ENCODE measurements at places on chromosomes 3 and 15. TPM values are rescaled to one million over a fixed set of nuclear protein-coding genes. Genes with fewer than 3 reads are reported as not detected.

- H3K36me3 ChIP-seq, result no peaks in the 10 kb centered on the region
- no peaks in the 10 kb centered on the region for H3K27me3 ChIP-seq
- no peak overlapping the region for H3K4me3 ChIP-seq
- no peaks in the 10 kb centered on the region for H3K4me1 ChIP-seq
- no peak for DNase-seq
These were observed 531.4 kb downstream of the ZIC1 start for GRCh38 chr3:147940405-147941193.

DNA sequence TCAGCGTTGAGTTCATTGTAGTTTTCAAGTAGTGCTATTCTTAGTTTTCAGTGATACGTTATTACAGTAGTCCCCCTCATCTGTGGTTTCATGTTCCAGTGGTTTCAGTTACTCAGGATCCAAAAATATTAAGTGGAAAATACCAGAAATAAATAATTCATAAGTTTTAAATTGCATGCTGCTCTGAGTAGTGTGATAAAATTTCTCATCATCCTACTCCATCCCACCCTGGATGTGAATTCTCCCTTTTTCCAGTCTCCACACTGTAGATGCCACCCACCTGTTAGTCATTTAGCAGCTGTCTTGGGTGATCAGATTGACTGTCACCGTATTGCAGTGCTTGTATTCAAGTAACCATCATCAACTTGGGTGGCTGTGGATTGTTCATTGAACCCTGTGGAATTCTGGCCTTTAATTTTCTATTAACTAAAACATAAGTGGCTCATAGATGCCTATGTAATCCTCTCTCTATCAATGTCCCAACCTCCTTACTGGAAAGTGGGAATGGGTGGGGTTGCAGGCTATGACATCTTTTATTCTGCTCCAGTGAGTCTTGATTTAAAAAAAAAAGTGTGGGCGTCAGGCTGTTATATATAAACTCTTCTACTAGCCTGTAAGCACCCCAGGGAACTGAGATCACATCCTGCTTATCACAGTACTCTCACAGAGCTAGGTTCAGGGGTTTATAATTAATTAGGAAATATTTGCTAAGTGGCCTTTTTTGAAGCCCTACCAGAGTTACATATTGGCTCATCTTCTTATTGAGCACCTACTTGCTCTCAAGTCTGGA lies 97.5 kb downstream of the CFAP20DC start:
- H3K36me3 ChIP-seq, result no peaks in the 10 kb centered on the region
- H3K27me3 ChIP-seq, result no peaks in the 10 kb centered on the region
- no peak for DNase-seq
- no peak overlapping the region for H3K27ac ChIP-seq

GRCh38 chr15:70151003-70151402 lies 53.3 kb upstream of the TLE3 start:
- H3K4me1 ChIP-seq, result peaks cover 30% of the 10 kb centered on the region
- no peak for DNase-seq
- H3K4me3 ChIP-seq, result no peak overlapping the region
- H3K36me3 ChIP-seq, result no peaks in the 10 kb centered on the region

DNA sequence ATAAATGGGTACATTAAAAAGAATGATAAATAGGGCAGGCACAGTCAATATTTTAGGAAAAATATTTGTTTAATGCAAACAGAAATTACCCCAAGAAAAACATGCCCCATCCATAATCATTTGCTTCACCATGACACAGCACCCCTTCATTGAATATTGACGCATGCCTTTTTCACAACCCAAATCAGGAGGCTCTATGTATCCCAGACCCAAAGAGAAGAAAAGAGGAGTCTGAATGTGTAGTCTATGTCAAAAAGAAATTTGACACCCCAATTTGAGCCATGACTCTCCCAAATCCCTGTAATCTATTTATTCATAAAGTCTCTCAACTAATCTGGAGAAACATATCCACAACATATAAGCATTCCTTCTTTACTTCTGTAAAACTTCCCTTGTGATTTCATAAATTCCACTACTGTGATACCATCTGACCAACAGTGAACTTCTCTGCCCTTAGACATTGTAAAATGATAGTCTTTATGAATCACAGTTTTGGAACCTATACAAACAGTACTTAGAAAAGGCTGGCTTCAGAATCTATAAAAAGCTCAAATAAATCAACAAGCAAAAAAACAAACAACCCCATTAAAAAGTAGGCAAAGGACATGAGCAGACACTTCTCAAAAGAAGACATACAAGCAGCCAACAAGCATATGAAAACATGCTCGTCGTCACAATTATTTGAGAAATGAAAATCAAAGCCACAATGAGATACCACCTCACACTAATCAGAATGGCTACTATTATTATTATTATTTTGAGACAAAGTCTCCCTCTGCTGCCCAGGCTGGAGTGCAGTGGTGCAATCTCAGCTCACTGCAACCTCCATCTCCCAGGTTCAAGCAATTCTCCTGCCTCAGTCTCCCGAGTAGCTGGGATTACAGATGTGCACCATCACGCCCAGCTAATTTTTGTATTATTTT lies 53.4 kb upstream of the XRN1 start:
- H3K27me3 ChIP-seq, result no peaks in the 10 kb centered on the region
- DNase-seq, result no peak
- H3K4me1 ChIP-seq, result peaks cover 43% of the 10 kb centered on the region

DNA sequence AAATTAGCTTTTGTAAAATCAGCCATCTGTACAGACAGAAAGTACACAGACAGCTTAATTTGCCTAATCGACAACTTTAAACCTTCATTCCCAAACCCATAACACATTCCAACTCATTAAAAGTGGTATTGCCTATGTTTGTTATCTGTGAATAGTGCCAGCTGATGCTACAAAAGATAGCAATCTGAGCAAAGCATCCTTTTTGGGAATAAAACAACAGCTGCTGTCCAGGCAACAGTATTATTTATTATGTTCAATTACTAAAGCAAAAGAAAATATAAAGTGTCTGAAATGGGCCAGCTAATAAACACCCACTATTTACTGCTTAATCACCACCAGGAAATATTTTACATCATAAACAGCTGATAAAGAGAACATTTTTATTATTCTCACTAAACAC lies 134.8 kb upstream of the ABI3BP start:
- no peak overlapping the region for H3K4me3 ChIP-seq
- no peaks in the 10 kb centered on the region for H3K27me3 ChIP-seq
- no peak overlapping the region for H3K27ac ChIP-seq
- no peak for DNase-seq

GRCh38 chr3:9695345-9695744 lies 8.3 kb upstream of the CPNE9 start:
- H3K27ac ChIP-seq, result no peak overlapping the region
- no peak for DNase-seq
- H3K4me1 ChIP-seq, result no peaks in the 10 kb centered on the region
- H3K36me3 ChIP-seq, result no peaks in the 10 kb centered on the region
- H3K27me3 ChIP-seq, result no peaks in the 10 kb centered on the region

DNA sequence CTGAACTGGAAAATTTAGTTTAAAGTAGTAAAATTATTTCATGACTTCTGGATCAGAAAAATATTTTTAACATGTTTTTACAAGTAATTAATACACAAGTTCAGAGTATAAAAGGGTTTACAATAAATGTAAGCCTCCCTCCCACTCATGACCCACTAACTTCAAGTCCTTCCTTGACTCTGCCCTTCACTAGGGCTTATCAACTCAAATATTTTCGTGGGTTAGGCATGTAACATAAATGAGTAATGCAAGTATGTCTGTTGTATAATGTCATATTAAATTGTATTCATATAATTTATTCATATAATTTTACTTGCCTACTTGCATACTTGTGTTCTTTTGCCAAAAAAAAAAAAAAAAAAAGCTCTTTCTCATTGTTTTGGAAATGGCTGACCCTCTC lies 3.4 kb upstream of the OPA1 start:
- no peaks in the 10 kb centered on the region for H3K27me3 ChIP-seq
- no peak for DNase-seq
- no peak overlapping the region for H3K4me3 ChIP-seq
- H3K36me3 ChIP-seq, result no peaks in the 10 kb centered on the region
- H3K4me1 ChIP-seq, result peaks cover 10% of the 10 kb centered on the region

Gene THPO
- 5.3 TPM for total RNA-seq

Gene PLA2G4F
- total RNA-seq, result not detected

Gene GOLGA6A
- total RNA-seq, result not detected

Data from adrenal gland (tissue), 19 donors.